Activated effector memory CD4-positive, alpha-beta T cell treated with Interleukin-2 at 50 U/mL for 16 hours (primary cell): ENCODE measurements at places on chromosomes 4 and X.

GRCh38 chrX:84108584-84108983, 79.4 kb downstream of the RPS6KA6 start:
- no peak for DNase-seq

DNA sequence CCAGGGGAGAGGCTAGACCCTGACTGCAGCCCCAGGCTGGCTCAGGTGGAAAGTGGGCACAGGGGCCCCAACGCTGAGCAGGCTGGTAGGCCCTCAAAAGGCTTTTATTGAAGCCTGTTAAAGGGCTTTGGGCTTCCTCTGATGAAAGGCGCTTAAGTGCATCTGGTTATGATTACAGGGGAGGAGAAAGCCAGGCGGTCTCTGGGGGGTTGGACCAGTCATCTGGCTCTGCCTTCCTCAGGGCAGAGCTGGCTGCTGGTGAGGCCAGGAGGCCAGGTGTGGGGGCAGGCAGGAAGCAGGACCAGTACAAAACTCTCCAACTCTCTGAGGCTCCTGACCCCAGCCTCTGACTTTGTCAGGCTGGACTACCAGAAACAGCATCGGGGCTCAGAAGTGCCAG, 68.8 kb upstream of the BCOR start:
- DNase-seq = no peak

- no peak for DNase-seq
Observed at GRCh38 chr4:150023489-150023888, 54.8 kb upstream of the DCLK2 start.

DNA sequence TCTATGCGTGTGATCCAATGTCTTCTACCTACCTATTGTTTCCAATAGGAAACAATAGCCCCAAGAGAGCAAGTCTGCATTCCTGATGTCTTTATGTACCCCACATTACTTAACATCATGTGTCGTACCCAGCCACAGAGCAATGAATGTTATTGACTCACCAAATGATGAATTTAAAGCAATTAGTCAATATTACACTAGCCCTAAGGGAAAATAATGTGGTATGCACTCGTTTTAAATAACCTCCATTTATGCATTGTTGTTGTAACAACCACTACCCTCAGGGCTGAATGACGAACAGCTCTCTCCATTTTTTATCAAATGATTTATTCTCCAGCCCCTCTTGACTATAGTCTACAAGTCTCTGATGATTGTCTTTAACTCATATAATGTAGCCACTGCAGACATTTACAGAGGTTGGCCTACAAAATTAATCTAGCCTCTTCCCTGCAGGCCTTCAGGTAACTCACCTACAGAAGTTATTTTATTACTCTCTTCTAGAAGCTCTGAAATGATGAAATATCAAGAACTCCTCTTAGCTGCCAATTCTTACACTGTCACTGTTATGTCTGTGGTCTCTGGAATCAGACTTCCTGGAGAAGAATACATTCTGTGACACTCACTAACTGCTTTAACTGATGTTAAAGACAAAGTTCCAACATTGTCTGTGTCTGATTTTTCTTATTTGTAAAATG, 601.7 kb upstream of the GRIA3 start:
- no peak for DNase-seq

GRCh38 chrX:38798956-38799355, 2.3 kb upstream of the MID1IP1 start:
- no peak for DNase-seq

- DNase-seq = no peak
Observed at GRCh38 chrX:53440621-53441517, 6.7 kb upstream of the HSD17B10 start.

- no peak for DNase-seq
Observed at GRCh38 chr4:55635741-55636655, at the start of gene NMU. TSS of gene NMU (minus strand) at chr4:55636298. CDS start at chr4:55636192, 106 bp downstream.

DNA sequence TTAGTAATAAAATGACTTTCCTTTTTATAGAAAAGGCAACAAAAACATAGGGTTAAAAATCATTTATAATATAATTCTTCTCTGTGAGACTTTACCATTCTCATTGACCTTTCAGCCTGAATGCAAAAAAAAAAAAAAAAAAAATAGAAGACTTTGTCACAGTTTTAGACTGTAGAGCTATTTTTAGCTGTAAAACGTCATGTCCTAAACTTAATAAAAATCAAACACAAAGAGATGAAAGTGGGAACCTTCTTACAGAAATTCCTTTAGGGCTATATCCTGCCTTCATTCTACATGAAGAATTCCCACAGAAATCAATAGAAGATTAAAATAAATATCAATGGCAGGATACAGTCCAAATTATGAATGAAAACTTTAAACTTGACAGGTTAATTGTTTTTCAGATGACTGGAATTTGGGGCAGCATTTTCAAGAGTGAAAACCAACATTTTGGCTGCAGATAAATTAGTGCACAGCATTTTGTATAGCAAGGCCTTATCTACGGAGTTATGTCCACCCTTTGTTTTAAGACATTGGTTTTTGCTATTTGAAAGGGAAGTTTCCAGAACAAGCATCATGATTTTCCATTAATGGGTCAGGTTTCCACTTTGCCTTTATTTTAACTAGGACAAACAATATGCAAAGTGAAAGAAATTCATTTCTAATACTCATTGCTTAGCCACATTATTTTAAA, 219.5 kb downstream of the SPCS3 start:
- no peak for DNase-seq

DNA sequence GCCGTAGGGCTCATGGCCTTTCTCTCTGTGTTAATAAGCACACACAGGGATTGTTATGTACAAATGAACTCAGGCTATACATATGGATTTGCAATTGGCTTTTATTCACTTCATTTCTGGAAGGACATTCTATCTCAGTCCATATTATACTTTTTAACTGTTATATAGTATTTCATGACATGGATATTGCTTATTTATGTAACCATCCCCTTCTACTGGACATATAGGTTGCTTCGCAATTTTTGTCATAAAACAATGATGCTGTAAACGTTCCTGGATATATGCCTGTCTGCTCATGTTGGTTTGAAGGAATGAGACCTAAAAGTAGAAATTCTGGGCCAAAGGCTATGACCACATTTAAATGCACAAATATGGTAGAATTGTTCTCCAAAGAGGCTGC, 158.1 kb downstream of the BCOR start:
- DNase-seq = no peak

DNA sequence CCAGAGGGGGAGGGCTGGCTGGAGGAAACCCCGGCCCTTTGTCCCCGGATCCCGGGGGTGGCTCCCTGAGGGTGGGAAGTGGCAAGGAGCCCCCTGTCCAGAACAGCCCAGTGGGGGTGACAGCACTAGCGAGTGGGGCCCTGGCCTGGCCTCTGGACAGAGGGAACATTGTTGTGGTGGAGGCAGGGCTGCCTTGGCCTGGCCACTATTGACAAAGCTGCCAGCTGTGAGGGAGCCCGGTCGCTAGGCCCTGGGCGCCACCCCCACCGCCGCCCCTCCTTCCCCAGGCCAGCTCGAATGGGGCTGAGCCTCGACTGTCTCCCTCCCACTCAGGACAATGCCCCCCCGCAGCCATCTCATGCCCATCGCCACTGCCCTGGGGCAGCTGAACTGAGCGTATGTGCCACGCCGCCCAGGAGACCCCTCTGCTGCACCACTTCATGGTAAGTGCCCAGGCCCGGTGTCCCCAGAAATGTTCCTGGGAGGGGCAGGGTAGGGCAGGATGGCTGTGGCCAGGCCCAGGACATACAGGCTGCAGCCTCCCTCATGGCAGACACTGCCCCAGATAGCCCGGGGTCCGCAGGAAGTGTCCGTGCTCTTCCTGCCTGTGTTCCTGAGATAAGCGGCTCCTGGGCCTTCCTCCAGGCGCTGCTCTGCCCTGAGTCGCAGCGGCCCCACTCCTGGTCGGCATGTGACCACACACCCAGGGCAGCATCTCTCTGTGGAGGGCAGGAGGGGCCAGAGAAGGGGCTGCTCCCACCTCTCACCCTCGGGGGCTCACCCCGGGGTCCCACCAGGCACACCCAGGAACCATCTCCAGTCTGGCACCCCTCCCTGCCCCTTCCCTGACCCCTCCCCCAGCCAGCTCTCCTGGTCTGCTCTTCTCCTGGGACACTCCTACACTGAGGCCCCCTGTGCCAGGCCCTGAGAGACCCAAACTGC, 1.4 kb downstream of the PLXNB3 start:
- no peak for DNase-seq

DNA sequence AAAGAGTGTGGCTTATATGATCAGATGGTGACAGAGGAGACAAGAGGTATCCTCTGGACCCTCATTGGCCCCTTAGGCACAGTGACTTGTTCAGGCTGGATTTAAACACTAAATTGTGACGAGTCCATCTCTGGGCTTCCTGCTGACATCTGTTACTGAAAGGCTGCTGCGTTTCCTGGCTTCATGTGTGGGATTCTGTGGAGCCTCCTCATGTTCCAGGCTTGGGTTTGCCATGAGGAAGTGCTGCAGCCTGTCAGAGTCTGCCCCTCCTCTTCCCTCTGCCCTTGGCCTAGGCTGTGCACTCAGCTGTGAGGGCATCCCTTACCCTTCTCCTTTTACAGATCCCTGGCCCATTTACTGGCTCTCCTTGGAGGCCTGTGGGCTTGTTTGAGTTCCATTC, 159.1 kb upstream of the TTC29 start:
- no peak for DNase-seq

DNA sequence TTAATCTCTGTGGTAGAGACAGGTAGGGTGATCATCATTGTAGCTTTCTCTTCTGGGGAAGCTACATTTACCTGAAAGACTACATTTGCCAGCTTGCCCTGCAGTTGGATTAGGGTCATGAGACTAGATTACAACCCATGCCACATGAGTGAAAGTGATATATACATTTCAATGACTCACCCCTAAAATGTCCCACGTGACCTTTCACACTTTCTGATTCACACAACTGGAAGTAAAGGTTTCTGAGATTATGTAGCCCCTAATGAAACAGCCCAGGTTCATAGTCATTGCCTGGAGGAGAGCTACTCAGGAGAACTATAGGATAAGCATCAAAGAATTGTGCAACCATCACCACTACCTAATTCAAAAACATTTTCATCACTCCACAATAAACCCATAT, 17.8 kb downstream of the PDCL2 start:
- DNase-seq = no peak

GRCh38 chrX:119647552-119648420, 41.6 kb upstream of the NKRF start:
- DNase-seq = no peak

- no peak for DNase-seq
Observed at GRCh38 chr4:16199093-16199492, 27.2 kb downstream of the TAPT1 start.

GRCh38 chr4:102823897-102824296, 3.5 kb downstream of the UBE2D3 start:
- no peak for DNase-seq

GRCh38 chrX:118977424-118977823, 3.0 kb downstream of the LONRF3 start:
- DNase-seq = no peak

DNA sequence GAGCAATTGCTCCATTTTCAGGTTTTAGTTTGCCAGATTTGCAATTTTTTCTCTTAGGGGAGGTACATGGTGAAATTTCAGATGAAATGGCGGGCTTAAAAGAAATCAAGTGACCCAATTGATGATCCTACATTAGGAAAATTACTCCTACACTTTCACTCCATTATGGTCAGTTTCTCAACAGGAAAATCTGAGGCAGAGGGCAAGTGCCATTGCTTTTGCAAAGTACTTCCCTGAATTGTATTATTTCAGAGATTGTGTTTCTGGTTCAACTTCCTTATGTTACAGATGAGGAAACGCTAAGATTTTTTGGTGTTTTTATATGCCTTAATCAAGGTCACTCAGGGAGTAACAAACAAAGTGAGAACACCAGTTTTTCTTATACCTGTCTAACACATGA, 302.2 kb downstream of the ARAP2 start:
- DNase-seq = no peak

- no peak for DNase-seq
Observed at GRCh38 chr4:176729489-176729888, 63.2 kb downstream of the VEGFC start.

- no peak for DNase-seq
Observed at GRCh38 chr4:78645853-78646757, 94.5 kb downstream of the ANXA3 start.

- no peak for DNase-seq
Observed at GRCh38 chr4:185395238-185395955, at the start of gene LRP2BP. TSS of gene LRP2BP (minus strand) at chr4:185395924. CDS start at chr4:185378186, 17,738 bp downstream.

DNA sequence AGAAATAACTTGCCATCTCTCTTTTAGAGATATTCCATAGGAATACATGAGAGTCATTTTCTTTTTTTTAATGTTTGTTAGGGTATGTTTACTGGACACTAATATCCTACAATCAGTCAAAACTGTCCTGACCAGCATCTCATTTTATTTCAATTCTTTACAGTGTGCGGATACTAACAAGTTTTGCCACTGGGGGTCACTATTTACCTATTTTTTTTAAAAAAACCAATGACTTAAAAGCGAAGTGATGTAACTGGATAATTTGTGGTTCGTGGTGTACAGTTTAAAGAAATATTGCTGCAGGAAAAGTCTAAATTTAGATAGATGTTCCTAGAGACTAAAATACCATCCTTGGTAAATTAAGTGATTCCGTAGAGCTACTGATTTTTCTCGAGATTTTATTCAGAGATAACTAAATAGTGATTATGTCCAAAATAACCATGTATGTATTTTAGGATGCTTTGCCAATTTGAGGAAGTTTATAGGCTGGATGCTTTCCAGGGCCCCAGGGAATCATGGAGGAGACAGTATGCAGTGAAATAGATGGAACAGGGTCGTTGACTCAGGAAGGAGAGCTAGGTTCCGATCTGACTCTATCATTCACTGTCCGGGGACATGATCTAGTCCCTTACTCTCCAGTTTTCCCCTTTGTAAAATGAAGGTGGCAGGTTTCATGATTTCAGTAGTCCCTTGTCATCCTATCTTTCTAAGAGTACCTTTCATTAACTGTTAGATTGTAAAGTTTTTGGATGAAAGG, 34.0 kb upstream of the GNPDA2 start:
- no peak for DNase-seq

DNA sequence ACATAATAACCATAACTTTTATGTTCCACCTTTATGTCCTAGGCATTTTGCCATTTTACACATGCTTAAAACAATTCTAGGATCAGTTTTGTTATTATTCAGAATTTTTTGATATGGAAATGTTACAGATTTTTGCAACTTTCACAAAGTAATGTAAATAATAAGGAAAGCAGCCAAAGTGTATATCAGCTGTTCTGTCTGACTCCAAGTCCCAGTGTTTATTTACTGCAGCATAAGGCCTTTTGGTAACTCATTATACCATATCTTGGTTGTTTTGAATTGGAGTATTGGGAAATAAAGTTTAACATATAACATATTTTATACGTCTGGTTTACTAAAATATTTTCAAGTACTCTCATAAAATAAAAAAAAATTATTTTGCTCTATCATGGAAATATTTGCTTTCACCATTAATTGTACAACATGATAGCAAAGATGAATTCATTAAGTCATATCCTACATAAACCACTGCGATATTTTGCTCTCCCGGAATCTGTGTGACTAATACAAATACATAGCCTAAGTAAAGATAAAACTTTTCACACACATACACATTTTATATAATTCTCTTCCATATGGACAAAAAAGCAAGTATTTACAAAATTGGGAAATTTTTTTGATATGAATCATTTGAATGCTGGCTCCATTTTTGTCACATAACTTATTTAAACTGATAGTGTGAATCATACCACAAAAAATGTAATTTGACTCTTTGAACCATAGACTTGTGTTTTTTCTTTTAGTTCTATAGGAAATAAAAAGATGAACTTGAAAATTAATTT, 399.0 kb downstream of the PABPC4L start:
- DNase-seq = no peak

- no peak for DNase-seq
Observed at GRCh38 chr4:150773729-150774449, 191.9 kb downstream of the MAB21L2 start.
